Stimulated activated CD4-positive, alpha-beta T cell treated with anti-CD3 and anti-CD28 coated beads, Interleukin-2, amount 100 ng/mL, for 4 hours (primary cell): ENCODE measurements at places on chromosomes 5 and 9.

- no peak for DNase-seq
Measured at GRCh38 chr5:69206528-69207190, 17.3 kb downstream of the CENPH start.

GRCh38 chr9:12770261-12770660 is 4.6 kb upstream of the LURAP1L start:
- DNase-seq = no peak

DNA sequence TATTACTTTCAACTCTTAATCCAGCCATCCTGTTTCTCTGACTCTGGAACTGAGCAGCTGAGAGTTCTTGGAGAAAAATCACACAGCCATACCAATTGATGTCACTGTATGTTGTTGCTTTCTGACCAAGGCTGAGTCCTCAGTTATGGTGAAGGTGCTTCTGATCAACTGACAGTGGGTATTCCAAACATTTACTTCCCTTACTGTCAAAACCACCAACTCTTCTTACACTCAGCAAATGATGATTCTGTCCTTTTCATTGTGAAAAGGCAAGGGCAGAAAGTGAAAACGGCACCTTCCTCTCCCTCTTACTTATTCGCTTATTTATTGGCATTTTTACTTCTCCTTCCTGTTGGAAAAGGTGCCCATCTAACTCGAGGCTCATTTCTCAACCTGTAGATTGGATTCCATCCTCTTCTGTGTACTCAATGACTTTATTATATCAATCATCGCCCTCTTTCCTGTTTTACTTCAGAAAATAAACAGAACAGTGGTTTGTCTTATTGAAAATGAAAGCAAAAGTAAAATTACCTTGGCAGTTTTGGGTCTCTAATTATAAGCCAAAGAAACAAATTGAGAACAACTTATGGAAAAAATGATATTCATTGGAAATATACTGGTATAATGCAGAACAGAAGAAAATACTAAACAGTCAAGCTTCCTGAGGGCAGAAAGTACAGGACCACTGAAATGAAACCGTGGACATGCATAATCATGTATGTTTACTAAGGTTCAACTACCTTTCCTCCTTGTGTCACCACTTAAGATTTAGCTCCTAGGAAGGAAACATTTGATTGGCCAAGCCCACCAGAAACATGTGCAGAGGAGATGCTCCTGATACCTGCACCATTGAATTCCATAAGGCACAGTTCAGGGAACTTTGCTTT is 104.5 kb upstream of the CHD1 start:
- DNase-seq = no peak

DNA sequence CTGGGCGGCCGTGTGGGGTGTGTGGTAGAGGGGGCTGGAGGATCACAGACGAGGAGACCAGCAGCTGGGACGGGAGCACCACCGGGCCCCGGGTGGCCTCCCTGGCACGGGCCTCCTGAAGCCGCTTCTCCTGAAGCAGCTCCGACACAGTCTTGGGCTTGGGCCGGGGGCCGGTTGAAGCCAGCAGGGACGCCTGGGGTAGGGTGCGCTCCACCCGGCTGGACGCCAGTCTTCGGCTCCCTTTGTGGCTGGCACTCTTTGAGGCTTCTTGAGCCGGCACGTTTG is 5.5 kb upstream of the CARD9 start:
- DNase-seq = no peak

- DNase-seq = no peak
Measured at GRCh38 chr9:127438394-127438793, 12.8 kb downstream of the RPL12 start.

DNA sequence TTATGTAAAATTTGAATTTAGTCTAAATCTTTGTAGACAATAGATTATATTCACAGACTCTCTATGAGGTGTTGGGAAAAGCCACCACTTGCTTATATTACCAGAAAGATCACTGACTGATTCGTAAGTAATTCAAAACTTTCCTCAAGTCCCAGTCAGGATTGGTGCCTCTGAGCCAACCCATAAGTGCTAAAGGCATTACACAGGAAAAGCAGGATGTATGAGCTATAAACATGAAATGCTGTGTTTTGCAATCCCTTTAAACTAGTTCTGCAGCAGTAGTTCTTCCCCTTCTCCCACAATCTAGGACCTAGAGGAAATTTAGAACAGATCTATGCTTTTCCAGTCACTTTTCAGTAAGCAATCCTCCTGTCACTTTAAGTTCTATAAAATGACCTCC is 48.0 kb downstream of the SHLD3 start:
- no peak for DNase-seq

DNA sequence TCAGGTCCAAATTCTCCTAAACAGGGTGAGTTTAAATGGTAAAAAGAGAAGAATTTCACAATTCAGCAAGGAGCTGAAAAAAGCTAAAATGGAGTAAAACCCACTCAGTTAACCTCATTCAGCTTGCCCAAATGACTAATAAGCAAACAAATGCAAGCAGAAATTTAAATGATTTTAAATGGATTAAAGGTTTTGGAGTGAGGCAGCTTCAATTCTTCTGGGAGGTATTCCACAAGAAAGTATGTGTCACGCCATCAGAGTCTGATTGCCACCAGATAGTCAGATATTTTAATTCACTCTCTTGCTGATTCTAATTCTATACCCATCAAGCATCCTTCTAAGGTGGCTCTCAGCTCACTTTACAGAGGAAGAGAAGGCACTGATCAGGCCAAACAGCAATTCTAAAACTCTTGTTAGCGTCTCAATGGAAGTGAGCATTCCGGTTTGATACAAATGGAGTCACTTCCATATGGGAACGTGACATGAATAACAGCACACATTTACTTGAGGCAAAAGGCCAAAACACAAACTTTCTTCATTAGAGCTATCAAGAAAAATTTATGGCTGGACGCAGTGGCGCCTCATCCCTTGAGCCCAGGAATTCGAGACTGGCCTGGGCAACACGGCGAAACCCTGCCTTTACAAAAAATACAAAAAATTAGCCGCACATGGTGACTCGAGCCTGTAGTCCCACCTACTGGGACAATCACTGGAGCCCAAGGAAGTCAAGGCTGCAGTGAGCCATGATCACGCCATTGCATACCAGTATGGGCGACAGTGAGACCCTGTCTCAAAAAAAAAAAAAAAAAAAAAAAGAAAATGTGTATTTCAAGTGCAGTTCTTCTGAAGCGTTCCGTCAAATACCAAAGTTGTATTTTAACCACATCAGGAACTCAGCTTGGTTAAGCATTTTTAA is 2.0 kb downstream of the CLK4 start:
- DNase-seq = no peak

GRCh38 chr5:57302643-57303042 is 128.8 kb downstream of the GPBP1 start:
- DNase-seq = no peak

DNA sequence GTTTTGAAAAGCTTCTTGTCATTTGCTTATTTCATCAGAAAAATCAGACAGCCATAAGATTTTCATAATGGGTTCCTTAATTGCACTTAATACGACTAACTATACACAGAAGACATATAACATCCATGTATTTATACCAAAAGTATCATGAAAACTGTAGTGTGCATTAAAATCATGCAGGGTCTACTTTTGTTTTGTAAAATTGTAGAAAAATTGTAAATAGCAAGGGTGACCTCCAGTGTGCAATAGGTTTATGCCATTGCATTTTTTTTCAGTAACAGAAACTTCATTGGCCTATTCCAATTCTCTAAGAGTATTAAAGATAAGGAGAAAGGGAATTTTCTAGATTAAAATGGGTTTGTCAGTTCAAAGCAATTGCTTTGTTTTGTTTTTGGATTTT is 307.6 kb downstream of the KIAA0825 start:
- DNase-seq = no peak
